ENCODE measurements at places on chromosomes 1 and 21.

GRCh38 chr1:115330480-115331013 lies 7.5 kb downstream of the NGF start:
- no peak for DNase-seq

DNA sequence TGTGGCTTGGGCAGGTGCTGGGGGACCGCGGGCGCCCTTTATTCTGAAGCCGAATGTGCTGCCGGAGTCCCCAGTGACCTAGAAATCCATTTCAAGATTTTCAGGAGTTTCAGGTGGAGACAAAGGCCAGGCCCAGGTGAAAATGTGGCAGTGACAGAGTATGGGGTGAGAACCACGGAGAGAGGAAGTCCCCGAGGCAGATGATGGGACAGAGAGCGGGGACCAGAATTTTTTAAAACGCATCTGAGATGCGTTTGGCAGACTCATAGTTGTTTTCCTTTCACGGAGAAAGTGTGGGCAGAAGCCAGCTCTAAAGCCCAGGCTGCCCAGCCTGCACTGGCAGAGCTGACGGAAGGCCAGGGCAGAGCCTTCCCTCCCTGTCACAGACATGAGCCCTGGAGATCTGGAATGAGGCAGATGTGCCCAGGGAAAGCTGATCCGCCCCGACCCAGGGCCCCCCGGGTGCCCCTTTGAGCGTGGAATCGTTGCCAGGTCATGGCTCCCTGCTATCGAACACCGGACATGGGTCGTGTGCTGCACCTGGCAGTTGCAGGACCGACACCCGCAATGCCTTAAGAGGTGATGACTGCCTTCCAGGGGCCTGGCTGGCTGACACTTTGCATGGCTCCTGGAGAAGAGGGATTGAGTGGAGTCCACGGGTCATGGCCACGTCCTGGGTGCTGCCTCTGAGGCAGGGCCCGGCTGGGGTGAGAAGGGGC lies 6.5 kb upstream of the SLX9 start:
- no peak for DNase-seq

DNA sequence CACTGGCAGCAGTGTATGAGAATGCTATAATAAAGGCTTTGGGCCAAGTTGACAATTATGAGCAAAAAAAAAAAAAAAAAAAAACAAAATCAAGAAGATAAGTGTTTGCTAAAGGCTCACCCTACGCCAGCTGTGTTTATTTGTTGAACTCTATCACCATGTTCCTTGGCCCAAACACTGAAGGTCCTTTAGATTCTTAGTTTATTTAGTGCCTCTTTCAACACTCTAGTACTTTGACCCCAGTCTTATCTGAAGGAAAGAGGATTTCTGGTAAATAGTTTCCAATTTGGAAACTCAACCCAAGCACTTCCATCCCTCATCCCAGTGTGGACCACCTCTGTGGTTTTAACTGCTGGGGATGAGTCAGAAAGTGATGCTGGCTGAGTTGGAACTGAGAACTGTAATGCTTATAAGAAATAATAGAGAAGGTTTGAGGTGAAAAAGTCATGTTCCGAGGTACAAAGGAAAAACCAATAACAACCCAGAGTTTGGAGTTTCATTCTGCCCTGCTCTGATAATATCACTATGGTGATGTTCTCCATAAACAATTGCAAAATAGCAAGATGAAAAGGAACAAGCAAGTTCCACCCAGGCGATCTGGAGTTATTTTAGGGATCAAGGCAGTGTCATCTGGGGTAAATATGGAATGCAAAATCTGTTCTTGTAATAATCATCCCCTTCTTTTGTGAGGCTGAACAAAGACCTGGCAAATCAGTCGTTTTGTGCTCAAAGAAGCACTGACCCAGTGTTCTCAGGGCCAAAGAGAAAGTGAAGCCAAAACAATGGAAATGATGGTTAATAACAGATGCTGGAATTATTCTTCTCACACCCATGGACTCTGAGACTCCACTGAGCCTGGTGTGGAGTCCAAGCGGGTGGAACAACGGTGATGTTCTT lies 19.7 kb upstream of the CAPZB start:
- no peak for DNase-seq

DNA sequence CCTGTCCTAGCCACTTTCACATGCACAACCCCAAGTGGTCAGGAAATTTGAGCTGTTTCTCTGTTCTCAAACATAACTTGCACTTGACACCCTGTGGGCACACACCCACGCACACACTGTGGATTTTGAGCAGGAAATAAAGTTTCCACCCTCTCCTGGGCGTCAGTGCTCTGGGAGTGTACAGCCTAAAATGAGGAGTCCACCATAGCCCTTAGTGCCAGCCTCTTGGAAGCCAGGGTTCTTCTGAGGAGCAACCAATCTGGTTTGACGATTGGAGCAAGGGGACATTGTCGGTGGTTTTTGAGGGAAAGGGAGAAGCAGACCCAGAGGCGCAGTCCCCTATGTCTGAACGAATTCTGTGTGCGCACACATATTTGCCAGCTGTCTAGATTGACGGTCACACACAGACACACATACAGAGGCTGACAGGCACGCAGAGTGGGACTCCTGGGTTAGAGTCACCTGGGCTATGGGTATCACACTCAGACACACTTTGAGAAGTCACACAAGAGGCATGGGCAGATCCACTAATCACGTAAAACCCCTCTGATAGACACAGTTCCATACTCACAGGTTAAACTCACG lies 2.7 kb downstream of the DMBX1 start:
- no peak for DNase-seq

DNA sequence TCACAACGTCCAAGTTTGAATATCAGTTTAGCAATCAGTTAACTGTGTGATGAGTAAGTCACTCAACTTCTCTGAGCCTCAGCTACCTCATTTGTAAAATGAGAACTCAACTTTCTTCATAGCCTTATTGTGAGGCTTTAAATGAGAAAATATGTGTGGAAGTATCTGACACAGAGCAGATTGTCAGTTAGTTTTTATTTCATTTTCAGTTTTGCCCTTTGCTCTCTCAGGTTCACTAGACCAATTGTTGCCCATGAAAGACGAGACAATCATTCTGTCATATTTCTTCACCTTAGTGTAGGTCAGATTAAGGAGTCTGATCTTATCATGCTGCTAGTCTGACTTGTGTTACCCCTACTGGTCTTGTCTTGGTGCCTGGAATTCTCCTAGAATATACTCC lies 232.8 kb upstream of the PTBP2 start:
- no peak for DNase-seq

Data from activated gamma-delta T cell (primary cell).